ENCODE measurements at places on chromosomes 1 and 21.

DNA sequence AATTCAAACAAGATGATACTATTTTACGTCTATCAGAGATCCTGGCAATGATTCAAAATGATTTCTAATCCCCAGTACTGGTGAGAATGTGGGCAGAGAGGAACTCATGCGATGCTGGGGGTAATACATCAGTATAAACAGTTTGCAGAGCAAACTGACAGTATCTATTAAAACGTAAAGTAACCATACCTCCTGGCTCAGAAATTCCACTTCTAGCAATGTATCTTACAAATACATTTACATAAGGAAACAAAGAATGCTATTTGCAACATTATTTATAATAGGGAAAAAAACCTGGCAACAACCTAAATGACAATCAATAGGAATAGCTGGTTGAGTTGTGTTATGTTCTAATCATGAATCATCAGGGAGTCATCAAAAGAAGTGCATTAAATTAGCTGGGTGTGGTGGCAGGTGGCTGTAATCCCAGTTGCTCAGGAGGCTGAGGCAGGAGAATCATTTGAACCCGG, 15.9 kb downstream of the RCAN1 start:
- no peak for DNase-seq

DNA sequence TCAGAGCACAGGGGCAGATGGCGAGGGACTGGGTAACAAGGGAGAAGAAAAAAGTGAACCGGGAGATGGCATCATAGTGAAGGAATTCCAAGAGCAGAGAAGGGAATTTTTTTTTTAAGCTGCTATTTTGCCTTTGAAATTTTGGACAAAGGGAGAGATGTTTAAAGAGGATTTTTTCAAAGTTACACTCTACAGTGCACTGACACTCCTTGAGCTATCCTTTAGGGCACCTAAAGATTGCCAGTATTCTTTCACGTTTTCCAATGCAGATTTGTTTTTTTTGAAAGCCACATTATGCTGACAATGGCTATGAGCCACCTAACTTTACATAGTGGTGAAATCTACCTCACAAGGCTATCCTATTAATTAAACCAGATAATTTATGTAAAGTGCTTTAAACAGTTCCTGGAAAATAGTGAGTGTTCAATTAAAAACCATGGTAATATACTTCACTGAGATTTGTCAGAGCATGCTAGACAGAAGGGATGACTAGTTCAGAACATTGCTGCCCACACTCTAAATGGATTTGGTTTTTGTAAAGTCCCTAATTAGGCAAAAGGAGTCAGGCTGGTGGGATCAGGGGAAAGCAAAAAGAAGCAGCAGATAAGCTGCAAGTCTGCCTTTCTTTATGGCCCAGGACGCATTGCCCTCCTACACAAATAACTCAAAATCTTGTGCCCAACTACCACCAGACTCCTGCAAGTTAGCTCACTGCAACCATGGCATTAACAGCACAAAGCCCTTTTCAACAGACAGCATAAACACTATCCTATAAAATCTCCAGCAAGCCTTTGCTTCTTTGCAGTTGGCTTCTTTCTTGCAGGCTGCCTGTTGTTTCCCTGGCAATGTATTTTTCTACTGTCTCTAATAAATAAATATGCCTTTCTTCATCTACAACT, 53.9 kb downstream of the PRDX6 start:
- no peak for DNase-seq

GRCh38 chr1:1173793-1174415, at the start of gene TTLL10:
Gene TTLL10, plus strand, starts transcription at chr1:1173880. Its CDS starts 5,336 bp downstream, at chr1:1179216.
- peak; percentile 79 for DNase-seq

- DNase-seq, result no peak
Observed at GRCh38 chr1:150237746-150238145, 1.8 kb upstream of the ANP32E start.

- no peak for DNase-seq
Observed at GRCh38 chr1:101854271-101854670, 142.5 kb downstream of the OLFM3 start.

DNA sequence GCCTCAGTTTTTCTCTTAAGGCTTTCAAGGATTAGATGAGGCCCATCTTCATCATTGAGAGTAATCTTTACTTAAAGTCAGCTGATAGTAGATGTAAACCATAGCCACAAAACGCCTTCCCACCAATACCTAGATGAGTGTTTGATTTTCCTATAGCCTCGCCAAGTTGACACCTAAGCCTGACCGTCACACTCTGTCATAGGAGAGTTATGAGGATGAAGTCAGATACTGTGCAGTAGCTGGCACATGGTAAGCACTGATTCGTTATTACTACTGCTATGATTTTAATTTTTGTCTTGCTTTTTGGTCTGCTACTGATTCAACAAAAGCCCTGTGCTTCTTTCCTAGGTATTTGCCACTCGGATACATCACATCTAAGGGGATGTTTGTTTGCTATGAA, 395.5 kb downstream of the RPS6KC1 start:
- DNase-seq, result no peak

DNA sequence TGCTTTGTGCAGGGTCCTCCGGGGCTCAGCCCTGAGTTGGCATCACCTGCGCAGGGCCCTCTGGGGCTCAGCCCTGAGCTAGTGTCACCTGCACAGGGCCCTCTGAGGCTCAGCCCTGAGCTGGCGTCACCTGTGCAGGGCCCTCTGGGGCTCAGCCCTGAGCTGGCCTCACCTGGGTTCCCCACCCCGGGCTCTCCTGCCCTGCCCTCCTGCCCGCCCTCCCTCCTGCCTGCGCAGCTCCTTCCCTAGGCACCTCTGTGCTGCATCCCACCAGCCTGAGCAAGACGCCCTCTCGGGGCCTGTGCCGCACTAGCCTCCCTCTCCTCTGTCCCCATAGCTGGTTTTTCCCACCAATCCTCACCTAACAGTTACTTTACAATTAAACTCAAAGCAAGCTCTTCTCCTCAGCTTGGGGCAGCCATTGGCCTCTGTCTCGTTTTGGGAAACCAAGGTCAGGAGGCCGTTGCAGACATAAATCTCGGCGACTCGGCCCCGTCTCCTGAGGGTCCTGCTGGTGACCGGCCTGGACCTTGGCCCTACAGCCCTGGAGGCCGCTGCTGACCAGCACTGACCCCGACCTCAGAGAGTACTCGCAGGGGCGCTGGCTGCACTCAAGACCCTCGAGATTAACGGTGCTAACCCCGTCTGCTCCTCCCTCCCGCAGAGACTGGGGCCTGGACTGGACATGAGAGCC, 22.7 kb downstream of the COL6A1 start:
- DNase-seq, result no peak

GRCh38 chr1:66445492-66446181, 88.3 kb upstream of the SGIP1 start:
- peak; percentile 77 for DNase-seq

- DNase-seq, result no peak
Observed at GRCh38 chr1:185375583-185375982, 58.5 kb upstream of the IVNS1ABP start.

DNA sequence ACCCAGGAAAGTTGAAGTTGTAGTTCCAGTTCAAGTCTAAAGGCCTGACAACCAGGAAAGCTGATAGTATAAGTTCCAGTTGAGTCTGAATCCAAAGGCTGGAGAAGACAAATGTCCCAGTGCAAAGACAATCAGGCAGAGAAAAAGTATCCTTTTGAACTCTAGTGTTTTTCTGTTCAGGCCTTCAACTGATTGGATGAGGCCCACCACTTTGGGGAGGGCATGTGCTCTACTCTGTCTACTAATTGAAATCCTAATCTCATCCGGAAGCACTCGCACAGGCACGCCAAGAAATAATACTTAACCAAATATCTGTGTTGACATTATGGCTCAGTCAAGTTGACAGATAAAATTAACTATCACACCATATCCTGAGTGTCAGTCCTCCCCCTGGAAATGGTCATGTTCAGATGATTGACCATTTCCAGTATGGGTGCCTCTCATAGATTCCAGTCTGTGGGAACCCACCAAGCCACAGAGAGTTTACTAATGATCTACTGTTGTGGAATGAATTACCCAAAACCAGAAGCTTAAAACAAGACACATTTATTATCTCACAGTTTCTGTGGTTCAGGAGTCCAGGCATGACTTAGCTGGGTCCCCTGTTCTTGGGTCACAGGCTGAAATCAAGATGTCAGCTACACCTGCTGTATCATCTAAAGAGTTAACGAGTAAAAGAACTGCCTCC, 296.3 kb upstream of the ZP4 start:
- no peak for DNase-seq

Data from activated CD4-positive, alpha-beta T cell treated with anti-CD3 and anti-CD28 coated beads, Interleukin-2, amount 10 ng/mL, durations not matched to agents 7 days and 5 days (primary cell).